ENCODE measurements at places on chromosomes 6 and 20. TPM values are rescaled to one million over a fixed set of nuclear protein-coding genes. Genes with fewer than 3 reads are reported as not detected.

DNA sequence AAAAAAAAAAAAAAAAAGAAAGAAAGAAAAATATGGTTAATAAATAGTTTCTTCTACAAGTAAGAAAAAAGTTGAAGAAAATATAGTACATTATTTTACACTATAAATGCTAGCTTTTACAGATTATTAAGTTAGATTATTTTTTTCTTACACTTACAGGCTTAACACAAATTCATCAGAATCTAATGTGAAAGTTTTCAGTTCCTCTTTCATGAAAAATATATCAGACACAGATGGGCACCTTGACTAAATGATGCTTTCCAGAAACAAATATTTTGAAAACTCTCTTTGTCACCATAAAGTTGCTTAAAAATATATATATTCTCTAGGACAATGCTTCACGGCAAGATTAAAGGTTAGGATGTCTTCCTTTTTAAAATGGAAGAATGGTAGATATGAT, 321.8 kb upstream of the HSF2 start:
- DNase-seq: no peak

The MLIP gene
- total RNA-seq: not detected

DNA sequence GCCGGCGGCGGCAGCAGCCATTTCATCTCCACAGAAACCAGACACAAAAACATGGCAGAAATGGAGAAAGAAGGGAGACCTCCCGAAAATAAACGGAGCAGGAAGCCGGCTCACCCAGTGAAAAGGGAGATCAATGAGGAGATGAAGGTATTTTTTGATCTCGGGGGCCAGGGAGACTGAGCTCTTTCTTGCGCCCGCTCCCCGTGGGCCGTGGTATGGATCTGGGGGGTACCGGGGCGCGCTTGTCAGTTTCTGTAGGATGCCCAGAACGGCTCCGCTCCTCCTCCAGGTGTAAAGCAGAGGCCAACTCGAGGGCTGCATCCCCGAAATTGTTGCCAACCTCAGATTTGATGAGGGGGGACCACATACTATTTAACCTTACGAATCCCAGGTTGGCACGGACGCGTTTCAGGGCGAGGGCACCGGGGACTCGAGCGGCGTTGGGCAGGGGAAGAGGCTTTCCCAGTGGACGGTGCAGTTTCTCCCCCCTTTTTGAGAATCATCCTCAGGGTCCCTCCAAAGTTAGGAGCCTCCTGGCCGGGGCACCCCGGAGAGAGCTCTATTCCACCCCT, 735 bp downstream of the SOBP start:
- peak; percentile 21 for DNase-seq

The RPL7L1 gene
- total RNA-seq: 124 TPM

DNA sequence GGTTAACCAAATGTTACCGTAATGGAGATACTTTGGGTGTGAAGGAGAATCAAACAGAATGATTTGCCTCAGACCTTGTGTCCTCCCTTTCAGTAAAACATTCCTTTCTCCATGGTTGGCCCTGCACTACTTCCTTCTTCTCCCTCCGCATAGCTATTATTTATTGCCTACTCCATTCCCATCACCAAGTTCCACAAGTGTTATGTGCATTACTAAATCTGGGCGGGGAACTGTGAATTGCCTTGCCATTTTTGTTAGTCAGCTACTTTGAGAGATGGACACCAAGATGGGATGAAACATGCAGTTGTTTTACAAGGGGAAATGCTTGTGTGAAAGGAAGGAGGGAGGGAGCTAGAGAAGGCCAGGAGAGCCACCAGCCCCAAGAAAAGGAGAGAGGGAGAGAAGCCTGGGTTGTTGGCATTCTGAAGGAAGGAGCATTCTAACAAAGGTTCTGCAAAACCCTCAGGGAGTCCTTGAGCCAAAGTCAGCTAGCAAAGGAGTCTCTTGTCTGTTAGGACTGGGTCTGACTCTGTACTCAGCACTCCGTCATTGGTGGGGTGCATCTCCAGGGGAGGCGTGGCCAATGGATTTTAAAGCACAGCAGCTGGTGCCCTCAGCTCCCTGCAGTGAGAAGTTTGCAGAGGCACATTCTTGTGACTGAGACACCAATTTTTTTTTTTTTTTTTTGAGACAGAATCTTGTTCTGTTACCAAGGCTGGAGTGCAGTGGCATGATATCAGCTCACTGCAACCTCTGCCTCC, 83.6 kb upstream of the CHD6 start:
- no peak for DNase-seq

All from activated CD4-positive, alpha-beta T cell treated with anti-CD3 and anti-CD28 coated beads for 36 hours (primary cell).